Activated gamma-delta T cell treated with Interleukin-2 at 50 U/mL for 16 hours (primary cell): ENCODE measurements at places on chromosomes 11 and 22.

DNA sequence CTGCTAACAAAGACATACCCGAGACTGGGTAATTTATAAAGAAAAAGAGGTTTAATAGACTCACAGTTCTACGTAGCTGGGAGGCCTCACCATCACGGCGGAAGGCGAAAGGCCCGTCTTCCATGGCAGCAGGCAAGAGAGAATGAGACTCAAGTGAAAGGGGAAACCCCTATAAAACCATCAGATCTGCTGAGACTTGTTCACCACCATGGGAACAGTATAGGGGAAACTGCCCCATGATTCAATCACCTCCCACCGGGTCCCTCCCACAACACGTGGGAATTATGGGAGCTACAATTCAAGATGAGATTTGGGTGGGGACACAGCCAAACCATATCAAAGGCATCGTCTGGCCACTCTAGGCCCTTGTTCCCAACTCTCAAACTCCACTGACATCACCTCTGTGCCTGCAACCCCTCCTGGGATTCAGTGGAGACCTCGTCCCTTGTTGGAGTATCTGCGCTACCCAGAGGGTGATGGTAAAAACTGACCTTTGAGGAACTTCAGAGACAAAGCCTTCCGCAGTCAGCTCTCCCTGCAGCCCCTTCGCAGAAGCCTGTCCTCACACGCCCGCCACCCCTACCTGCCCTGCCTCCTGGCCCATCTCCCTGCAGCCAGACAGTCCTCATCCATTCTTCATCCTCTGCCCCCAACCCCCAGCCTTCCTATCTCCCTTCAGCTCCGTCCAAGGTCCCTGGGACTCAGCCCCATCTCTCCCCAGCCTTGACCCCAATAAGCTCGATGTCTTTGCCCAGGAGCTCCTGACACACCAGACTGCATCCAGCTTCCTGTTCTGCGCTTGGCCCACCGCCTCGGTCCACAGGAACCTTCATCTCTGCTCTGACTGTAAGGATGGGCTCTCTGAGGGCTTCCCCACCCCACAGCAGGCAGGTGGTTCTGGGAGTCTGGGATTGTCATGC, 15.8 kb downstream of the CCND1 start:
- DNase-seq: no peak

DNA sequence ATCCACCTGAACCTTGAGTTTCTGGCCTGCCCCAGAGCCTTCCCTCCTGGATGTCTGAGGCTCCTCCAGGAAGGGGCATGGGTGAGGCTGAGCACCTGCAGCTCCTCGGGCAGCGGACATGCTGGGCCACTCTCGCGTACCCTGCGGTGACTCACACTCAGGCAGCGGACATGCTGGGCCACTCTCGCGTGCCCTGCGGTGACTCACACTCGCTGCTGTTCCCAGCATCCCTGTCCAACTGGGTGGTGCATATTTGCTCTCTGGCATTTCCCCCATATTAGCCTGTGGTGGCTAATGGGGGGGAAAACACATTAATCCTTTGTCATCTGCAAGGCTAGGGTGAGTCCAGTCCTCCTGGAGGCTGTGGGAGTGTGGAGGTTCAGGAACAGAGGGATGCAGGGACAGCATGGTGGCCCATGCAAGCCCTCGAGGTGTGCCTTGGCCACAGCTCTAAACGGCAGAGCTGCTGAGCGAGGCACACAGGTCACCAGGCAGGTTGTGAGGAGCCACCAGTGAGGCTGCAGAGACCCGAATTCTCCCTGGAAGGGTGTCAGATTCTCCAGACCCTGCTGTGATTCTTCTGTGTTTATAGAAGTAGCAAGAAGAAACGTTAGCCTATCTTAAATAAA, 728.1 kb downstream of the BRD1 start:
- DNase-seq: no peak

GRCh38 chr11:78646564-78647185, 72.0 kb upstream of the NARS2 start:
- DNase-seq: peak; percentile 38

GRCh38 chr11:62553839-62554361, 7.3 kb upstream of the AHNAK start:
- no peak for DNase-seq

- no peak for DNase-seq
Measured at GRCh38 chr11:79461666-79462645, 21.1 kb upstream of the TENM4 start.

GRCh38 chr11:96635655-96636054, 245.8 kb downstream of the JRKL start:
- no peak for DNase-seq

DNA sequence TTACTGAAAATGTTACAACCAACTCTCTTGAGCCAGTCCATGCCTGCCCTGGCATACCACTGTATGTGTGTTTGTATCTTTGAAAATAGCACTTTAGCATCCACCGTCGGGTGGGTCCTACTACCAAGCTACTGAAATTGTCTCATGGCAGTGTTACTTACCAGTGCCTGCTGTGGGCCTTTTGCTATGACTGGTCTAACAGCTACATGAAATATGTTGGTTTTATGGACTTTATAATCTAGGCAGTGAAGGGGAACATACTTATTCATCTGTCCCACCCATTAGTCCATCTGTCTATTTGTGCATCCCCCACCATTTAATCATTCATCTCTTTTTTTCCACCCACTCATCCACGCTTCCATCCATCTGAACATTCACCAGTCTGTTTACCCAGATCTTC, 106.0 kb downstream of the NAV2 start:
- no peak for DNase-seq
